Trophoblast cell (in vitro differentiated cells and primary cell): ENCODE measurements at places on chromosomes 3 and 15.

- DNase-seq, result no peak
Measured at GRCh38 chr3:102447272-102447671, 12.5 kb downstream of the ZPLD1 start.

DNA sequence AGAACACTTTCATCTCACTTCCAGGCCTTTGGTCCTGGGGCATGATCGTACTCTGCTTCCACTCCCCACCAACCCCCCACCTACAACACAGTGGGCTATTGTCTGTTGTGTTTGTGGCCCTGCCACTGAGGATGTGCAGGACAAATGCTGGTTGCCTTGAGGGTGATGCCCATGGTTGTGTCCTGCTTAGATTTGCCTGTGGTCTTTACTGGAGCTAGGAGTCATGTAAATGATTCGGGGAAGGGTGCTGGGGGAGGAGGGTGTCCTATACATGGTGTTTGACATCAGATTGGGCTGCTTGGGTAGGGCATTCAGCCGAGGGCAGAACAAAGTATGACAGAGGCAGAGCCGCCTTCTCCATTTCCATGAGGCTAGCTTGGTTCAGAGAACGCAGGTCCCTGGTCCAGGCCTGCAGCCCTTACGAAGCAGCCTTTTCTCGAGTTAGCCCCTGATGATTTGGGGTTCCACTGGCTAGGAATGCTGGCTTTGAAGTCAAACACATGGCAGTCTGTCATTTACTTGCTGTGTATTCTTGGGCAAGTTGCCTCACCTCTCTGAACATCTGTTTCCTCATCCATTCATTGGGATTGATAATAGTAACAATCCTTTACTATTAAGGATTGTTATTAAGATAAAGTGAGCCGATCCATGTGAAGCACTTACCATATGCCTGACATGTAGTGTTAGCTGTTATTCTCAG is 6.9 kb downstream of the CORO2B start:
- no peak for DNase-seq

DNA sequence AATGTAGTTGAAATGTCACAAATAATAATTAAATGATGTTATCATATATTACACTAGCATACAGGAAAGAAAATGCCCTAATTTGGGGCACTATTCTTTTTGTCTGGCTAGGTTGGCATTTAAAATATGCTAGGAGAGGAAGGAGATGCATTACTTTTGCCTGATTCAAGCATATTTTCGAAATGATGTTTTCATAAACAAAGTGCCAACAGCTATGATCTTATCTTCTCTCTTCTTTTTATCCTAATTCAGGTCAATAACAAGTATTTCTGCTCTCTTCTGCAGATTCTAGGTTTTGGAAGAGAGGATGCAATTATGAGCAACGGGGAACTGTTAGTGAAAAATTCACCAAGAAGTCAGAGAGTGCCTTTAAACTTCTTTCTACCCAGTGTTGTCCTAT is 55.8 kb upstream of the NR2F2 start:
- no peak for DNase-seq

GRCh38 chr3:23726811-23727548 is 78.8 kb upstream of the UBE2E1 start:
- DNase-seq, result no peak

GRCh38 chr15:82045179-82045891 is 483 bp downstream of the MEX3B start:
- peak; percentile 66 for DNase-seq

GRCh38 chr15:80608688-80609087 is 86.4 kb upstream of the ABHD17C start:
- no peak for DNase-seq

GRCh38 chr3:181728470-181729340 is 17.0 kb downstream of the SOX2 start:
- no peak for DNase-seq

GRCh38 chr3:190595807-190596206 is 81.9 kb downstream of the IL1RAP start:
- no peak for DNase-seq

DNA sequence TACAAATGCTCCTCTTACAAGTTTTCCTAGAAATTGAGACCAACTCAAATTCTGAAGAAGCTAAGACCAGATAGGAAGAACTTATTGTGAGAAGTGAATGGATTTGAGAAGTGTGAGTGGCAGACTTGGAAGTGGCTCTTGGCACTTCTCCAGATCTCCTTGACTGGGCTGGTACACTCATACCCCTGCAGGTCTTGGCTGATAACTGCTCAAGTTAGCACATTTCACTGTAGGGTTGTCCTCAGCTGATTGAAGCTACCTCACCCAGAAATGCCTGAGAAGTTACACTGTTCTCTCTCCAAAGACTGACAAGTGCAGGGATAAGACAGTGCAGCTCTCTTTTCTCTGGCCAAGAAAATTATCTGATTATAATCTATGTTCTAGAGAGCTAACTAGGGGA is 16.5 kb upstream of the CLDN1 start:
- DNase-seq, result no peak

DNA sequence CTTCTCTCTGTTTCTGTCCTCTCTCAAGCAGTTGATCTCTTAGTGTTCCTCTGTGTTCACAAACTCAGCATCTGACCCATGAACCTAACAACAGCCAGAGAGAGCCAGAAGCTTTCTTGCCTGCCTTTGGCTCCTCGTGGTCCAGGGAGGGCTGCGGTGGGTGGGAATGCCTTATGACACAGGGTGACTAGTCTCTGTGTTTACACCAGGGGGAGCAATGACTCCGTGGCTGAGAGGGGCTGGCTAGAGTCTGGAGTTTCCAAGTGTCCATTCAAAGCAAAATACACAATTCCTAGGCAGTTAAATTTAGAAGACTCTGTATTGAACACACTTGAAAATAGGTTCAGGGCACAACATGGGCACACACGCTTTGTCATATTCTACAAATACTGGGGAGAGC is 370.0 kb upstream of the FRG2C start:
- DNase-seq, result peak; percentile 2
